Fibroblast of lung (primary cell): ENCODE measurements at places on chromosomes 3 and 15. TPM values are rescaled to one million over a fixed set of nuclear protein-coding genes. Genes with fewer than 3 reads are reported as not detected.

The ACKR4 gene
- 1.8 and 14.9 TPM in 2 replicates for total RNA-seq

The KLHL40 gene
- total RNA-seq, result not detected in 2 replicates

The RTP3 gene
- total RNA-seq, result not detected in 2 replicates

The CFAP92 gene
- under 0.01 TPM in 1 of 2 replicates, not detected in the other for total RNA-seq

The TMEM45A gene
- total RNA-seq, result 26.4 and 39.3 TPM in 2 replicates

The ZNF660 gene
- total RNA-seq, result 3.3 and 4.0 TPM in 2 replicates

The FSTL1 gene
- 279 and 309 TPM in 2 replicates for total RNA-seq
